ENCODE measurements at places on chromosomes 3 and 15.

DNA sequence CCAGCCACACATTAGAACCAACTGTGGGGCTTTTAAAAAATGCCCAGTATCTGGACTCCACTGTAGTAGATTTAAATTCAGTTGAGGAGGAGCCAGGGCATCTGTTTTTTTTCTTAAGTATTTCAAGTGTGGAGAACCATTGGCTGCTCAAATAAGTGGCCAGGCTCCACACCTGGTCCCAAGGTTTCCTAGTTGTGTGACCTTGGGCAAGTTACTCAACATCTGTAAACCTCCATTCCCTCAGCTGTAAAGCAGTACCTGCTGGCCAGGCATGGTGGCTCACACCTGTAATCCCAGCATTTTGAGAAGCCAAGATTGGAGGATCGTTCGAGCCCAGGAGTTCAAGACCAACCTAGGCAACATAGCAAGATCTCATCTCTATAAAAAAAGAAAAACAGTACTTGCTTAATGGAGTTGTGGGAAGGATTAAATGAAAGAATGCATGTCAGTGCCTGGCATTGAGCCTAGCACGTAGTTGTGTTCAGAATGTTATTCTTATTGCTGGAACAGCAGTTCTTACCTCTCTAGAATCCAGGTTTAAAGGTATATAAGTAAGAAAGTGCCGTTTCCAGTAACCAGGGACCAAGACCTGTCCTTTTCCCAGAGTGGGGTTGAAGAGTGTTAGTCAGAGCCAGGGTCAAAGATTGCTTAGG lies 2.0 kb downstream of the PPP1R14D start:
- DNase-seq: no peak

GRCh38 chr3:183108001-183108449 lies 8.7 kb upstream of the MCCC1 start:
- no peak for DNase-seq

DNA sequence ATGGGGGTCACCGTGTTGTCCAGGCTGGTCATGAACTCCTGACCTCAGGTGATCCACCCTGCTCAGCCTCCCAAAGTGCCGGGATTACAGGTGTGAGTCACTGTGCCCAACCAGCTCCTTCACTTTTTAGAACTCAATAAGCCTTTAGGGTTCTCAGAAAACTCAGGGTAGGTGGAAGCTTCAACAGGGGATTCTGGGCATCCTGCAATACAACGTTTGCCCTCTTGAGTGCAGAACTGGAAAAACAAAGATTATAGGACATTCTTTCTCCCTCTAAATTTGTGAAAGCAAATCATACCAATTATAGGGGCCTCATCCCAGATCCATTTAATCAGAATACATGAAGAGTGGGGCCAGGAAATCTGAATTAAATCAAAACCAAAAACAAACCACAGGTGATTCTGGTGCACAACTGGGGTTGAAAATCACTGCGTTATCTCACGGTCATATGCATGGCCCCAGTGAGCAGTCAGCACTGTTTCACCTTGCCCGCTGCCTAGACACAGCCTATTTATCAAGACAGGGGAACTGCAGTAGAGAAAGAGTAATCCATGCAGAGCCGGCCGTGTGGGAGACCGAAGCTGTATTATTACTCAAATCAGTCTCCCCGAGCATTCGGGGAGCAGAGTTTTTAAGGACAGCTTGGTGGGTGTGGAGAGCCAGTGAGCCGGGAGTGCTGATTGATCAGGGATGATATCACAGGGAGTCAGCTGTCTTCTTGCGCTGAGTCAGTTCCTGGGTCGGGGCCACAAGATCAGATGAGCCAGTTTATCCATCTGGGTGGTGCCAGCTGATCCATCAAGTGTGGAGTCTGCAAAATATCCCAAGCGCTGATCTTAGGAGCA lies 58.4 kb downstream of the TMEM44 start:
- DNase-seq: no peak

DNA sequence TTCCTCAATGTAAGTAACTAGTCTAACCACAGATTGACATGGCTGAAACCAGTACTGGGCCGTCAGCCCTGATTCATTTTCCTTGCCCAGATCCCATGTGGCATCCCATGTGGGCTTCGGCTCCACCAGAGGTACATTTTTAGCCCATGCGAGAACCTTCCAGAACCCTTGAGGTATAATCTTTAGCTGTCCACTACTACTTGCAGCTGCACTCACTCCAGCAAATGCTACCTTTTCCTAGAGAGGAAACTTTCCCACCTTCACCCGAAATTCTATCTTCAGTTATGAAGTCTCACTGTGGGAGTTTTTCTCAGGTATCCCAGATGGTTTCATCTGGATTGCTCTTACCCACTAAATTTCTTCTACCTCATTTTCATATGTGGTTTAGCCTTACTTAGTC lies 907.2 kb downstream of the ROBO1 start:
- DNase-seq: no peak

GRCh38 chr3:264394-265156 lies 68.0 kb downstream of the CHL1 start:
- no peak for DNase-seq

- no peak for DNase-seq
Observed at GRCh38 chr3:34239875-34240274, 441.4 kb downstream of the PDCD6IP start.

GRCh38 chr15:96246057-96246456 lies 84.4 kb upstream of the NR2F2 start:
- DNase-seq: no peak

GRCh38 chr15:90001683-90002427 lies 731 bp downstream of the ZNF710 start:
- DNase-seq: no peak

GRCh38 chr3:100702082-100702979 lies 7.0 kb upstream of the TFG start:
- DNase-seq: no peak

- DNase-seq: no peak
Observed at GRCh38 chr15:74787251-74788041, 5.6 kb downstream of the CSK start.

- no peak for DNase-seq
Observed at GRCh38 chr3:73352841-73353645, 271.7 kb downstream of the PDZRN3 start.

GRCh38 chr15:66786708-66787488 lies 84.9 kb downstream of the SMAD6 start:
- DNase-seq: no peak

GRCh38 chr3:30162579-30162978 lies 443.8 kb upstream of the TGFBR2 start:
- no peak for DNase-seq

- DNase-seq: no peak
Observed at GRCh38 chr3:132205609-132206008, 111.6 kb upstream of the ACP3 start.

- no peak for DNase-seq
Observed at GRCh38 chr3:15120986-15121385, 22.0 kb upstream of the RBSN start.

DNA sequence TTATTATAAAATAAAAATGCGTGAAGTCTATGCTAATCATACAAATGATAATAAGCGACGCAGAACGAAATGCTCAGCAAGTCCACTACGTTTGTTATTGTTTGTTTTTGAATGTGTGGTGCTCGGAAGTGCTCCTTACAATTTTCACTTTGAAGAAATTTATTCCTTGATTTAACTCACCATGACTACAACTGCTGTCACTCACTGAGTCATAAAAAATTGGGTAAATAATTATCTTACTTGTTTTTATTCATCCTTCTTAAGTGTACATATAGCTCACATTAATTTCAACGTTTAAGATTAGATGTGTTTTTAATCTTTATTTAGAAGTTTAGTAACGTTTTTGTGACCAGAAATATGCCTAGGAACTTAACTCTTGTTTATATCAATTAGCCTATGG lies 66.7 kb upstream of the NANOGP8 start:
- no peak for DNase-seq

Measured in cortex of kidney (tissue), 1 donor.